Urothelium cell line (cell line): ENCODE measurements at places on chromosomes 5 and 9.

GRCh38 chr5:169561893-169562292, 21.7 kb upstream of the SPDL1 start:
- DNase-seq = no peak

- no peak for DNase-seq
Measured at GRCh38 chr5:168553377-168554130, 24.4 kb downstream of the FBLL1 start.

GRCh38 chr5:132222649-132223038, 5.0 kb downstream of the P4HA2 start:
- no peak for DNase-seq

DNA sequence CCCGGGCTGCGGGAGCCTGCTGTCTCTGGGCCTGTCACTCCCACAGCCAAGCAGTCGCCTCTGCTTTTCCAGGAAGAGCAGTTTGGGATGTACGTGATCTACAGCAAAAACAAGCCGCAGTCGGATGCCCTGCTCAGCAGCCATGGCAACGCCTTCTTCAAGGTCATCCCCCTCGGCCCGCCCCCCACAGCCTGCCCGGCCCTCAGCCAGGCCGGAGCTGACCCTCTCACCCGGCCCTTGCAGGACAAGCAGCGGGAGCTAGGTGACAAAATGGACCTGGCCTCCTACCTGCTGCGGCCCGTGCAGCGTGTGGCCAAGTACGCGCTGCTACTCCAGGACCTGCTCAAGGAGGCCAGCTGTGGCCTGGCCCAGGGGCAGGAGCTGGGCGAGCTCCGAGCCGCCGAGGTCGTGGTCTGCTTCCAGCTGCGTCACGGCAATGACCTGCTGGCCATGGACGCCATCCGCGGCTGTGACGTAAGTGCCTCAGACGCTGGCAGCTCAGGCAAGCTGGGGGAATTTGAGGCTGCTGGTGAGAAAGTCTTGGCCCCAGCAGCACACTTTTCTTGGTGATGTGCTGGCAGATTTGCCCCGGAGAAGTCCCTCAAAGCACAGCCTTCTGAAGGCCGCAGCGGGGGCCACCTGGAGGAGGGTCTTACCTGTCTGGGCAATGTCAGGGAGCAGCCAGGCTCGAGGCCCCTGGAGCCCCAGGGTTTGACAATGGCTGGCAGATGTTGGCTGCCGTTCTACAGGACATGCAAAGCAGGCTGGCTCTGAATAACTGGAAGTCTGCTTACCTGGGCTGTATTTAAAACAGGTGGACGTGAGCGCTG, 20.1 kb upstream of the LRRC14B start:
- DNase-seq = no peak

GRCh38 chr9:79694676-79695400, 123.1 kb downstream of the TLE4 start:
- no peak for DNase-seq

DNA sequence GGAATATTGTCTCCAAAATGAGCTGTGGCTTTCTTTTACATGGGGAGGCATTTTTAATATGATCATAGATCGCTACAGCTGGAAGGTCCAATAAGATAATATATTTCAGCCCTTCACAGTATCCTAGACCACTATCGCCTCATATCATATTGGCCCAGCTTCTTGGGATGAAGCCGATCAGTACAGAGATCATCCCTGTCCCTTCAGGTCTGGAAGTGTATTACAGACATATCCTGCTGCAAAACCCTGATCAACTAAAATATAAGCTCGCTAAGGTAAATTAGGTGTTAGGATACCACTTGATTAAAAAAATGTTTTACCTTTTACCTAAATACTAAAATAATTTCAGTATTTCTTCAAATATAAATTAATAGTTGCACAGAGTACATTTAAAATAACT, 41.7 kb downstream of the JAKMIP2 start:
- no peak for DNase-seq

DNA sequence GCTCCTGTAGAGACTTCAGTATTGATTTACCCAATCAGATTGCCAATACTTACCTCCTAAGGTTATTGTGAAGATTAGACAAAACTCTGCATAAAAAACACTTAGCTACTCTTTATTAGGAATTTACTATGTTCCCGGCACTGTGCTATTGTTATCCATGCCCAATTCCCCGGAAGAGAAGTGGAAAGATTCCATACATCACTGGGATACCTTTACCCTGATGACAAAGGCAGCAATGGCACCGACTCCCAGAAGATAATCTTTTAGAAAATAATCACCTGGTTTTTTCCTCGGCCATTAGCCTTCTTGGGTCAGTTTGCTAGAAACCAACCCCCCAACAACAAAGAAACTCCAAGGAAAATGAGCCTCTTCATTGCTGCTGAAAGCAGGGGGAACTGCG, 226.0 kb downstream of the SNX18 start:
- no peak for DNase-seq

- no peak for DNase-seq
Measured at GRCh38 chr5:3050863-3051262, 299.4 kb upstream of the IRX2 start.
